Activated naive CD8-positive, alpha-beta T cell treated with anti-CD3 and anti-CD28 coated beads, Interleukin-2, amount 10 ng/mL, durations not matched to agents 7 days and 5 days (primary cell): ENCODE measurements at places on chromosomes 12 and 14. TPM values are rescaled to one million over a fixed set of nuclear protein-coding genes. Genes with fewer than 3 reads are reported as not detected.
A peak's percentile ranks its signal among the peaks of the same experiment; 100 is the strongest.

The PPP1R1A gene
- not detected for total RNA-seq

DNA sequence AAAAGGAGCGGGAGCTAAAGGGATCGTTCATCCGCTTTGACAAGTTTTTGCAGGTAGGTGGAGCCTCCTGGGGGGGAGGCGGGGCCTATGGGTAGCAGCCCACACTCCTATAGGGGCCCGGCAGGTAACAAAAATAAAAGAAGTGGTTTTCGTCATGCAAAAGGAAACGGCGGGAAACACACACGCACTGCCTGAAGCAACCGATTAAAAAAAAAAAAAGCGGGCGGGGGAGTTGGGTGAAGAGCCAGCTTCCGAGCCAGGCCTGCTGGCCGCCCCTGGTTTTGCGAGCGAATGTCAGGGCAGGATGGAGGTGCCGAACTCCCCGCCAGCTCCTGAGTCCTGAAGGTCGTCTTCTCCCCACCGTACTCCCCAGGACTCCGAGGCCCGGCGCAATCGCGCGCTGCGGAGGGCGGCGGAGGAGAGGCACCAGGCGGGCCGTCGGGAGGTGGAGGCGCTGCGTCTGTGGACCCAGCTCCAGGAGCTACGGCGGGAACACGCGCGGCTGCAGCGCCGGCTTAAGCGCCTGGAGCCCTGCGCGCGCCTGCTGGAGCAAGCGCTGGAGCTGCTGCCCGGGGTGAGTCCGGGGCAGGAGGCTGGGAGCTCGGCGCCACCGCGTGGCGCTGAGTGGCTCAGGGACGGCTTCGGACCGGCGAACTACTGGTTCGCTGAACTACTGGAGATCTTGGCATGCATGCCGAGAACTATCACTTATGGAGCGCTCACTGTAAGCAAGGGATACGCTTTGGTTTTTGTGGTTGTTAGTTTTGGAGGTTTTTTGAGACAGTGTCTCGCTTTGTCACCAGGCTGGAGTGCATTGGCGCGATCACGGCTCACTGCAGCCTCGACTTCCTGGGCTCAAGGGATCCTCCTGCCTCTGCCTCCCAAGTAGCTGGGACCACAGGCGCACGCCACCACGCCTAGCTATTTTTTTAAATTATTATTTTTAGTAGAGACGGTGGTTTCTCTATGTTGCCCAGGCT lies 3.6 kb downstream of the CFAP73 start:
- peaks cover 16% of the 10 kb centered on the region for H3K4me1 ChIP-seq
- peaks cover 33% of the 10 kb centered on the region for H3K27me3 ChIP-seq
- H3K4me3 ChIP-seq = peak overlapping the region; percentile 83
- no peaks in the 10 kb centered on the region for H3K36me3 ChIP-seq
- DNase-seq = peak; percentile 71

GRCh38 chr12:28023156-28023887 lies 50.8 kb upstream of the PTHLH start:
- H3K27me3 ChIP-seq = peaks cover 7% of the 10 kb centered on the region
- H3K4me1 ChIP-seq = no peaks in the 10 kb centered on the region
- no peak for DNase-seq
- H3K4me3 ChIP-seq = no peak overlapping the region
- no peak overlapping the region for H3K27ac ChIP-seq
- no peaks in the 10 kb centered on the region for H3K36me3 ChIP-seq

The OVCH1 gene
- not detected for total RNA-seq

The AJUBA gene
- 1.3 TPM for total RNA-seq
